ENCODE measurements at places on chromosomes 16 and 17.
A peak's percentile ranks its signal among the peaks of the same experiment; 100 is the strongest.

- no peak for DNase-seq
These were observed 184.5 kb downstream of the CCT6B start for GRCh38 chr17:34776456-34777443.

- peak; percentile 77 for DNase-seq
These were observed 8.3 kb downstream of the MRPL28 start for GRCh38 chr16:361872-362701.

GRCh38 chr17:48592057-48592514 lies 1.5 kb downstream of the HOXB5 start:
- no peak for DNase-seq

- DNase-seq, result no peak
These were observed 18.4 kb downstream of the CARHSP1 start for GRCh38 chr16:8850279-8850885.

DNA sequence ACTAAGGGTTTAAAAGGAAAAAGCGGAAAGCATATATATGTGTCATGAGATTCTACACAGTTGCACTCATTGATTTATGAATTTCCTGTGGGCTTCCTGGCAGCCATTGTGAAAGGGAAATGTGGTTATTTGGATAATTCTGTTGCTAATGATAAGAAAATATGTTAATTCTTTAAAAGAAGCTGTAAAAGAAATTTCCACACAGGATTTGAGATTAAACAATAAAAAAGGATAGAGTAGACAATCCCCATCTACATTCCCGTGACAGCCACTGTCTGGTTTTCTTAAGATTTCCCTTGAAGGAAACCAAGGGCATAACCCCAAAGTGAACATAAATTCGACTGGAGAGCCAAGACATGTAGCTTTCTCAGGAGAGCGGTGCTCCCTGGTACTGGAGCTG lies 397.5 kb downstream of the CPPED1 start:
- DNase-seq, result no peak

- no peak for DNase-seq
These were observed 4.7 kb downstream of the NUBP2 start for GRCh38 chr16:1787322-1788094.

DNA sequence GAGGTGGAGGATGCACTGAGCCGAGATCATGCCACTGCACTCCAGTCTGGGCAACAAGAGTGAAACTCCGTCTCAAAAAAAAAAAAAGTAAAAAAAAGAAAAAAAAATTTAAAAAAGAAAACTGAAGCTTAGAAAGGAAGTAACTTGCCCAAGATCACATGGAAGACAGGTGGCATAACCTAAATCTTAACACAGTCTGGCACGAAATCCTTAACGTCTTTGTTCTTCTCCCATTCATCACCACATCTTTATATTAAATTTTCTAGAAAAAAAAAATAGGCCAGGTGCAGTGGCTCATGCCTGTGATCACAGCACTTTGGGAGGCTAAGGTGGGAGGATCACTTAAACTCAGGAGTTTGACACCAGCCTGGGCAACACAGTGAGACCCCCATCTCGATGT lies 9.3 kb downstream of the WDR59 start:
- DNase-seq, result no peak

DNA sequence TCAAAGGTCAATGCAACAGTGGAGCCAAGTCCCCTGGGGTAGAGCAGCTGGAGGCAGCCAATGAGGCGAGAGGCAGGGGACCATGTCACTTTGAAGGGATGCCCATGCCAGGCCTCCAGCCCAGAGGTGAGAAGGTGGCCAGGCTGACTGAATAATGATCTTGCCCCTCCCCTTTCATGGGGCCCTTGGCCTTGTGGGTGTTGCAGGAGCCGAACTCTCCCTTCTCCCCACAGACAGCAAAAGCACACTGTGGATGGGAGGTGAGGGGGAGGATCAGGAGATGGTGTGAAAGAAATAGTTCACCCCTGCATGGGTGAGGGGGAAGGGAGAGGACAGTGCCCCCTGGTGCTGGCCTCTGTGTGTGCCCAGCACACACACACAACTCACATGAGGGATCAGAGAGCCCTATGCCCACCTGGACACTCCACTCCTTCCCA lies 15.8 kb upstream of the TBX21 start:
- DNase-seq, result peak; percentile 47

DNA sequence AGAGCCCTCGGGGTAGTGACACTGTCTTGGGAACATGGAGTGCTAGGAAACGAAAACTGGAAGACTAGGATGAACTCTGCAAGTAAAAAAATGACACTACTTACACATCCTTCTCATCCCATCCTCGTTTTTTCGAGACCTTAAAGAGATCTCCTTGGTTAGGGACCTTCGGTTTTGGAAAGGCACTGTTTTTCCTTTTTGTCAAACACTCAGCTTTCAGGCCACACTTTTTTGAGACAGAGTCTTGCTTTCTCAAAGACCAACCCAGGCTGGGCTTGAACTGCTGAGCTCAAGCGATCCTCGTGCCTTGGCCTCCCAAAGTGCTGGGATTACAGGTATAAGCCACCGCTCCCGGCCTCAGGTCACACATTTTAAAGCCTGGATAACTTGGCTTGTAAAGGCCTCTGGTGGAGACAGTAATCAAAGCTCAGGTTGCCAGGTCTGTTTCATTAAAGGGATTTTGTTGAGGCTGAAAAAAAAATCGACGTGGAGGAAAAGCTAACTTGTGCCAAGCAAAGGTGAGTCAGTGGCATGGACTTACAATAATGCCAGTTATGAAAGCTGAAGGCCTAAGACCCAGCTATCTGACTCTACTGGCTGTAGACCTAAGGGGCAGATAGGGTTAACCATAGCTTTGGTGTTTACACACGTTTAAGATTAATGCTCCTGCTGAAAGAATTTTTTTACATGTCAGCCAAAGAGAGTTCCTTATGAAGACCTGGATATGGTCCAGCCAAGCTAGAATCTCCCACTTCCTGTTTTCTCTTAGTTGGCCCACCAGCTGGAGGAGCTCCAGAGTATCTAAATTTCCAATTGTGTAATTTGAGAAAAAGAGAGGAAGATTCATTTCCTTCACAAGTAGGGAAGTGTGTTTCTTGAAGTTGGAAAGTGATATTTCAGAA lies 823 bp downstream of the NBR1 start:
- peak; percentile 6 for DNase-seq

- DNase-seq, result peak; percentile 54
These were observed 23.6 kb downstream of the SEZ6 start for GRCh38 chr17:28982131-28982793.

DNA sequence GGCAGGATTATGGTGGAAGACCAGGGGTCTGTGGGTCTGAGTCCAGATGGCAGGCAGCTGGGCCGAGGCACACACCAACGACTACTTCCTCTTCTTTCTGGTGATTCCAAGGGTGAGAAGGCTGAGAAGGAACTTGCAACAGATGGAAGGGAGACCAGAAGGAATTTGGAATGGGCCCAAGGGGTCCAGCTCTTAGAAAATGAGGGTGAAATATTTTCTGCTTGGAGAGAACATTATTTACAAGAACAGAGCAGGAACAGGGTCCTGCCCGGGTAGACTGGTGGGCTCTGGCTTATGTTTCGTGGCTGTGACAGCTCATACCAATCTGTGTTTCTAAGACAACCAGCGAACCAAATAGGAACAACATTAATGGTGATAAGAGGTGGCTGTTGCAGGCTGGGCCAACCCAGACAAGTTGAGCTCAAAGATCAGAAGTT lies 36.6 kb downstream of the CCDC42 start:
- DNase-seq, result no peak

DNA sequence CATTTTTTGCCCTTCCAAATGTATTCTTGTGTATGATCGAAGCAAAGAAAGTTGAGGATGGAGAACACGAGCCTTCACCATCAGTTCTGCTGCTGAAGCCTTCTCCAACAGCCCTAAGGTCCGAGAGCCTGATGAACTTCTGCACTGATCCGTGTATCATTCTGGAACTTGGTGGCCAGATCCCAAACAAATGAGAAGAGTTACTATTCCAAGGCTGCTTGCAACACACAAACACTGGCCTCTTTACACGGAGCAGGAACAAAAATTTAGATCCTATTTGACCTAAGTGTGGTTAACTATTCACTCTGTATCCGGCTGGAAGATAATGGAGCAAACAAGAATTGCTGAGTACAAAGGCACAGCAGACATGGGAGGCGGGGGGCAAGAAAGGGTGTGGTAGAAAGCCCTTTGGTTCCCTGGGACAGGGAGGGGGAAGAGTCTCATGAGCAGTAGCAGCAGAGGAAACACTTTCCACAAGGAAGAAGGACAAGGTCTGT lies 282.9 kb downstream of the SOX9 start:
- no peak for DNase-seq

GRCh38 chr17:55462234-55462633 lies 40.6 kb upstream of the MMD start:
- no peak for DNase-seq

DNA sequence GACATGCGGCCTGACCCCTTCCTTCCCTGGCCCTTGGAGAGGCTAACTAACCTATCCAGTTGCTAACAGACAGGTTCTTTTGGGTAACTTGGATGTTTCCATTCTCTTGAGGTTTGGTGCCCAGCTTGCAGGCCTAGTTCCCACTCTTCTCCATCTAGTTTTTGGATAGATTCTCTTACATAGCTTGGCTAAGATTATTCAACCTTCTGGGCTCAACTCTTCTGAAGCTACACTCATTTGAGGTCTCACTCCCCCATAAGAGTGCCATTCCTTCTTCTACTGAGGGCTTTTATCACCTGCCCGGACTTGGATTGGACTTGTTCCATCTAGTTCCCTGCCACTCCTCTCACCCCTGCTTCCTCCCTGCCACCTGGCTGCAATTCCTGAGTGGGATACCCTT lies 44.1 kb upstream of the MARCHF10 start:
- DNase-seq, result no peak

DNA sequence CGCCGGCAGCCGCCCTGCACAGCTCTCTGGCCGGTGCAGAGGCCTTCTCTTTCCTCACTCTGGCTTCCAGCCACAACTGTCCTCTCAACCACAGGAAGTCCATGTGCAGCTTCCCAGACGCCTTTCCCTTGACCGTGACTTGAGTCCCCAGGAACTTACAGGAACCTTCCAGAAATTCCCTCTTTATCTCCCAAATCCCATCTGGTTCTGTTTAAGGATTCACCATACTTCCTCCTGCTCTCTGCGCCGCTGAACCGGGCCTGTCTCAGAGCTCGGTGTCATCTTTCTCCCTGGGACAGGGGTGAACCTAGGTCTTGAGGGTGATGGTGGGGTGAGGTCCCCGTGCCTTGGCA lies 65.2 kb upstream of the ZNF469 start:
- DNase-seq, result no peak

GRCh38 chr16:85621698-85622428 lies 8.7 kb downstream of the GSE1 start:
- DNase-seq, result no peak

- DNase-seq, result no peak
These were observed 2.2 kb upstream of the PDPK1 start for GRCh38 chr16:2535625-2536013.

DNA sequence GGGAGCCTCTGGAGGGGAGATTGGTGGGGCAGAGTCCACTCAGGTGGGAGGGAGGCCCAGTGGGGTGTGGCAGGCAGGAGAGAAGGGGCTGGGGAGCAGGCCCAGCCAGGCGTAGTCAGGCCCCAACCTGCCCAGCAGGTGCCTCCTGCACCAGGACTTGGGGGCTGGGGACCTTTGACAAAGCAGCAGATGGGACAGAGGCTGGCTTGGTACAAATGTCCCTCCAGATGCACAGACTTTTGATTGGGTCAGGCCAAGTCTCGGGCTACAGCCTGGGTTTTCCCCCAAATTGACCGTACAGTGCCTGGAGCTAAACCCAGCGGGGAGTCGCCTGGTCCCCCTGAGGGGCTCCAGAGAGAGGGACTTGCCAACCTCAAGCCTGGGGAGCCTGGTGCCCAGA lies 411 bp downstream of the GGT6 start:
- no peak for DNase-seq

- peak; percentile 36 for DNase-seq
These were observed 4.7 kb downstream of the SOCS3 start for GRCh38 chr17:78355045-78355641.

DNA sequence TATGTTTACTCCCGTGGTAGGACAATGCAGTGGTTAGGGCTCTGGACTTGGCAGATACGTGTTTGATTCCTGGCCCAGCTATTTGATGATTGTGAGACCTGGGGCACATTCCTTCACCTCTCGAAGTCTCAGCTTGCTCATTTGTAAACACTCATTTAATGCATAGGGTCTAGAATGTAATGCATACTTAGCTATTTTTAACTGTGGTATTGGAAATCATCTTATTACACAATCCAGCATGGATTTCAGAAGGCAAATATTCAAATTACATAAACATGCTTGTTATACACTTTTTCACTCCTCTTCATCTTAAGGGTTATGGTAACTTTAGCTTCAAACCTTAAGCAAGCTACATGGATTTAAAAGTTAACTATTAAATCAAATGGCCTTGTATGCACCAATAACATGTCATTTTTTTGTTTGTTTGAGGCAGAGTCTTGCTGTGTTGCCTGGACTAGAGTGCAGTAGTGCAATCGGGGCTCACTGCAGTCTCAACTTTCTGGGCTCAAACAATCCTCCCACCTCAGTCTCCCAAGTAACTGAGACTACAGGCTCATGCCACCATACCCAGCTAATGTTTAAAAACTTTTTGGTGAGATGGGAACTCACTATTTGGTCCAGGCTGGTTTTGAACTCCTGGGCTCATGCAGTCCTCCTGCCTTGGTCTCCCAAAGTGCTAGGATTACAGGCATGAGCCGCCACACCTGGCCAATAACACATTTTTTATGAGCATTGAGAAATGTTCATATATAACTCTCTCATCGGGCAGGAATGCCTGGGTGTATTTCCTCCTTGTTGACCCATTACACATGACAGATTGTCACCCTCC lies 52.5 kb downstream of the VAT1L start:
- DNase-seq, result no peak

- DNase-seq, result no peak
These were observed 13.0 kb downstream of the ALOX12B start for GRCh38 chr17:8074554-8074953.

- no peak for DNase-seq
These were observed 44.0 kb downstream of the PRMT7 start for GRCh38 chr16:68354816-68355215.

GRCh38 chr16:35180970-35181369 lies 1721.6 kb downstream of the TP53TG3F start:
- no peak for DNase-seq

DNA sequence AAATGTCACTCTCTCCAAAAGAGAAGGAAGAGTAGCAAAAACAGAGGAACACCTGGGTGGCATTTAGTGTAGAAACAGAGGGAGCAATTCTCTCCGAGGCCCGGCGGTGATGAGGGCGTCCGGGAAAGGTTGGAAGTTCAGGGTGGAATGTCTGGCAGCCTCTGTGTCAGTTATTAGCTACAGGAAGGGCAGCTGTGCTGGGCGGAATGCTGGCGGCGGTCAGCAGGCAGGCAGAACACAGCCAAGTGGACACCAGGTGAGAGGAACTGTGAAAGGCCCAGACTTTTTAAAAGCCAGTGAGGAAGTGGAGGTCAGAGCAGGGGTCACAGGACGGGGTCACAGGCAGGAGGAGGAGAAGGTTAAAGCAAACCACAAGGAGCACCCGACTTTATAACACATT lies 238.1 kb downstream of the NTN1 start:
- DNase-seq, result no peak

DNA sequence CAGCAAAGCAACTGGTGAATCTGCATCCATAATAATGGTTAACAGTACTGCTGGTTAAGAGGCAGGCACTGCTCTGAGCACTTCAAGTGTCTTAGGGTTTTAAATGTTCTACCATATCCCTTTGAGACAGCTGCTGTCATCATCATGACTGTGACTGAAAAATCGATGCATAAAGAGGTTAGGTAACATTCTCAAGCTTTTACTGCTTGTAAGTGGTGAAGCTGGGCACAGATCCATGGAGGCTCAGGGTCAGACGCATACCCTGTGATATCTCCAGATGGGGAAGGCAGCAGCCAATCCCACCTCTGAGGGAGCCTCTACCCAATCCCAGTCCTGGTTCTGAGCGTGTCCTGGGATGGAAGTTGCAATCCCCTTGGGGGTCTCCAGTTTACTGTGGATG lies 57.6 kb upstream of the SOX9 start:
- DNase-seq, result no peak

All from stimulated activated CD4-positive, alpha-beta T cell treated with anti-CD3 and anti-CD28 coated beads, Interleukin-4, amount 100 ng/mL, for 24 hours (primary cell).